ENCODE measurements at places on chromosomes 2 and 18. TPM values are rescaled to one million over a fixed set of nuclear protein-coding genes. Genes with fewer than 3 reads are reported as not detected.

- DNase-seq, result no peak
These were observed 37.7 kb upstream of the RNF103 start for GRCh38 chr2:86661333-86661732.

The ARHGAP15 gene
- 11.8 TPM for total RNA-seq

The REG1B gene
- total RNA-seq, result 1.8 TPM

DNA sequence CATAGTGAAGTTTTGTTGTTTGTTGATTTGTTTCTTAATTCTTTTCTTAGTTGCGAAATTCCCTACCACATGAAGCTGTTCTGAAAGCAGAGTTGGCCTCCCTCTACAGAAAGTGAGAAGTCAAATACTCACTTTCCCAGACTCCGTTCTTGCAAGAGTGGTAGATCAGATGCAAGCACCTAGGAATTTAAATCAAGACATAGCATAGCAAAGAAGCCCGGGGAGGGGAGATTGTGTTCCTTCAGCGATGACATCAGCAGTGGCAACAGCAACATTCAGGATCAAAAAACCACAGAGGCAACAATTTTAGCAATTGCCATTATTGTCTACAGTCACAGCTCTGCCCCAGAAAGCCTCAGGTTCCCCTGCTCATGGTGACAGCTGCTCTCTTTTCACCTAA, 580.0 kb downstream of the RNF144A start:
- no peak for DNase-seq

The DNER gene
- total RNA-seq, result 3.3 TPM

The LPIN1 gene
- 24.5 TPM for total RNA-seq

- DNase-seq, result no peak
These were observed 119.8 kb downstream of the NRP2 start for GRCh38 chr2:205802065-205802464.

GRCh38 chr2:129101186-129101585, 782.5 kb upstream of the HS6ST1 start:
- no peak for DNase-seq

GRCh38 chr2:9401646-9402371, 21.5 kb downstream of the ITGB1BP1 start:
- no peak for DNase-seq
